ENCODE measurements at places on chromosomes 1 and 21.

GRCh38 chr1:192475329-192475728 is 100.2 kb upstream of the RGS1 start:
- no peak for DNase-seq

DNA sequence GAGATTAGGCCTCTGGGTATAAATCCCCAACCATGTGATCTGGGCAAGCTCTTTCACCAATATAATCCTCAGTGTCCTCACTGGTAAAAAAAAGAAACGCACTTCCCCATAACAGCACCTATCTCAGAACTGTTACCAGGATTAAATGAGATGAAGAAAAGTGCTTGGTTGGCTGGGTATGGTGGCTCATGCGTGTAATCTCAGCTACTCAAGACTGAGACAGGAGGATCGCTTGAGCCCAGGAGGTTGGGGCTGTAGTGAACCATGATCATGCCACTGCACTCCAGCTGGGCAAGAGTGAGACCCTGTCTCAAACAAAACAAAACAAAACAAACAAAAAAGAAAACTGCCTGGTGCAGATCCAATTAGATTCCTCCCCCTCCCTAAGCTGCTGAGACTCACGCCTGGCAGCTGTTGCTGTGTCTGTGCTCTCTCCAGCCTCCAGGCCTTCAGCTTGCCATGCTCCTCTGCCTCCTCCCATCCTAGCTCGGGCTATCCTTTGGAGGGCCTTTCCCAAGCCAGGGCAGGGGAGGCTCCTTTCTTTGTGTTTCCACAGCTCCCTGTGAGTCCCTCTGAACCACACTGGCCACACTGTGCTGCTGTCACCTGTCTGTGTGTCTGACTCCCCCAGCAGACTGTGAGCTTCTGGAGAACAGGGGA is 19.0 kb downstream of the CYB5RL start:
- DNase-seq, result no peak

DNA sequence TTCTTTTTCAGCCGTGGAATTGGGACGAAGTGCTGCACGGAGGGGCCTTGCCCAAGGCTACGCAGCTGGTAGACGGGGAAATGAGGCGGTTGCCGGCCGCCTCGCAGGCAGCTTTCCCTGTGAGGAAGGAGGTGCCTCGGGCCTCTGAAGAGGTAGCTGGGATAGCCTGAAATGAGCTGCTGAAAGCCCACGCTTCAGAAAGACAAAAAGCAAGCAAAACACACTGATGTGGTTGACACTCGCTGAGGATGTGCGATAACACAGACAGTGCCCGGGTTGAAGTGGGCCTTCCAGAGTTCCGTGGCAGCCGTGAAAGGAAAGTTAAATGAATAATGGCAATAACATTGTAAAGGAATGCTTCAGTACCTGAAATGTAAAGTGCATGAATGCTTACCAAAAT is 47.2 kb downstream of the S1PR1 start:
- no peak for DNase-seq

- DNase-seq, result no peak
These were observed 44.4 kb downstream of the PTPN14 start for GRCh38 chr1:214506972-214507431.

GRCh38 chr1:67834246-67834877 is 1.1 kb upstream of the GNG12 start:
- DNase-seq, result no peak

DNA sequence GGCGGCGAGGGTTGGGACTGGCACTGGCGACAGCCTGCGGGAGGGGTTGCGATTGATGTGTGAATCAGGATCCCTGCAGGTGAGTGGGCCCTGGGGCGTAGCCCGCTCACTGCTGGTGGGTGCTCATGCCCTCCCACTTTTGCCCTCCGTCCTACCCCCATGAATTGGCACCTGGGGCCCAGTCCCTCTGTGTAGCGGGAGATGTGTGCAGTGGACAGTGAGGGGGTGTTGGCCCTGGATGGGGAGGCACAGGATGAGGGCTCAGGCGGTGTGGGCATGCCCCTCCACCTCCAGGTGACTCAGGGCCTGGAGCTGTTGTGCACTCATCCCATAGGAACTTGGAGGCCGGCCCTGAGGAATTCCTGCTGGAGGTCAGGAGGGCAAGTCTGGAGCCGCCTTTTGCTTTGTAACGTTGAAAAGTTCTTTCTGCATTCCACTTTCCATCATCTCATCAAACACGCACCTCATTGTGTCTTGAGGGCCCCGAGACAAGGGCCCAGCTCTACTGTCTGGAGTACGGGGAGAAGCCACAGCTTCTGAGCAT is 3.0 kb downstream of the PEAR1 start:
- DNase-seq, result no peak

DNA sequence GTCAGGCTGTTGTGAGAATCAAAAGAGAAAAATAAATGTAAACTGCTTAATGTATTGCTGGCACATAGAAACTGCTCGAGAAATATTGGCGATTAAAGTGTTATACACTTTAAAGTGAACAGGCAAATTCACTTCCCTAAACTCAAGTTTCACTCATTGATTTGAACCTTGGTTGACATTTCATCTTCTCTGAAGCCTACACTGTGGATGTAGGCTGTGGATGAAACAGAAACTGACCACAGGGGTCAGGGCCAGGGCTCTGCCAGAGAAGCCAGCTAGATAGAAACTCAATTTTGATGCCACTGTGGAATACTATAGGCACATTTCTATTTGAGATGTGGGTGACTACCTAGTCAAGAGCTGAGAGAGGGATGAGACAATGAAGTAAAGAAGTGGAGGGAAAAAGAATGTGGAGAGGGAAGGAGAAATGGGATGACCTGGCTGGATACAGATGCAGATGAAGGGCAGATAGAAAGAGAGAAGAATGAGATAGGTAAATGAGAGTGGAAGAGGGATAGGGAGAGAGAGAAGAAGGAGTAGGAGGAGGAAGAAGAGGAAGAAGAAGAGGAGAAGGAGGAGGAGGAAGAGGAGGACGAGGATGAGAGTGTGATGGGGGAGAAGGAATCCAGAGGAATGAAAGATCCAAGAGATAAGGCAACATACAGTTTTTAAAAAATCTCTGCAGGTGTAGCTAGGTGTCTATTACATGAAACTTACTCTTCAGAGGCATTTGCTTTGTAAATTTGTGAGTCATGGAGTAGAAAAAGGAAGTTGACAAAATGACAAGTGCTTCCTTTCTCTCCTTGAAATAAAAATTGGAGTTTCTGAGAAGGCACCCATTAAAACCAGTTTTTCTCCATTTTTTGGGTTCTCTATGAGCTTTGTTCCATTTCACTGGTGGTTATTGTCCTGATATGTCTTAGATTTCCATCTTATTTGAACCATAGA is 17.4 kb upstream of the CD1D start:
- no peak for DNase-seq

- no peak for DNase-seq
These were observed 63.7 kb downstream of the MATN1 start for GRCh38 chr1:30659702-30660101.

DNA sequence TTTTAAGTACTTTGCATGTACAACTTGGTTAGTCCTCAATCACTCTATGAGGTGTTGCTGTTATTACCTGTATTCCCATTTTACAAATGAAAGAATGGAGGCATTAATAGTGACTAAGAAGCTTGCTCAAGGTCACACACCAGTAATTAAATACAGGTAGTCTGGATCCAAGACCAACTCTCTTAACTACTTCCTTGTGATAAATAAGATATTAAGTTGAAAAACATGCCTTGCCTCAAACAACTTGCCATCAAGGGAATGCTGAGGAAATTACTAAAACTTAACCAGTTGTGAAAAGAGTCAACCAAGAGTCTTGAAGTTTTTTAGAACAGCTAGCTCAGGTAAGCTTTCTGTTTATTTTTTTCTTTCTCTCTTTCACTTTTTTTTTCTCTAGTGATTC is 21.0 kb upstream of the LAMC1 start:
- DNase-seq, result no peak

GRCh38 chr1:17475752-17476151 is 36.3 kb upstream of the RCC2 start:
- no peak for DNase-seq

DNA sequence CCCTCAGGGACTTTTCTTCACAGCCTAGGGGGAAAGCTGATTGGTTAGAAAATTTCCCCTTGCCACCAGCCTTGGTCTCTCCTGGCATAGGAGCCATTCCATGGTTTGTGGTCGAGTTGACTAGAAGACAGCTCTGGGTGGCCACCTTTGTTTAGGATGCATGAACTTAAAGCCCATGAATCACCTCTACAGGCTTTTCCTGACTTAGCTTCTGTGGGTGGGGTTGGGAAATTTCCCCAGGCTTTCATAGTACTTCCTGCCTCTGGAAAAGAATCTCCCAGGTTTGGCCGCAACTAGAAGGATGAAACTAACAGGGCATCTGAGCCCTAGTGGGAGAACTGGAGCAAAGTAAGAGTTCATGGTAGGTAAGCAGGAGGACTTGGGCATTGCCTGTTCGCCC is 72.6 kb downstream of the SNRPE start:
- no peak for DNase-seq

DNA sequence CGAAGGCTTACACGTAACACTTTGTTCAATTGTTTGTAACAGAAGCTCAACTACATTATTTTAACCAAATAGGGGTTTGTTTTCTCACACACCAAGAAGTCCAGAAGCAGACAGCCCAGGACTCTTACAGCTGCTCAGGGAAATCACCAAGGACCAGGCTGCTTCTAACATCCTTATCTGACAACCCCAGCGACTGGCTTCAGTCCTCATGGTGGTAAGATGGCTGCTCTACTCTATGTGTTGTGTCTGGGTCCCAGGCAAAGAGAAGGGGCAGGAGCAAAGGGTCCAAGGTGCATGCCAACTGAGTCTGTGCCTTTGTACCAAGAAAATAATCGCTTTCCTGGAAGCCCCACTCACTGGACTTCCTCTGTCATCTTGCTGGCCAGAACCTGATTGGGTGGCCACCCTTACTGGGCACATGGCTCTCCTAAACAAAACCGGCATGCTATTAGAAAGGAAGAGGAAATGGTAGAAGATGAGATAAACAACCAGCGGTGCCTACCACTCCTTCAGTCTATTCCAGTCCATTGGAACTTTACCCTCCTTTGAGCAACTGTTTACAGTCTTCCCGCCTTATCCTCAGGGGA is 34.1 kb upstream of the LRRC8D start:
- no peak for DNase-seq

DNA sequence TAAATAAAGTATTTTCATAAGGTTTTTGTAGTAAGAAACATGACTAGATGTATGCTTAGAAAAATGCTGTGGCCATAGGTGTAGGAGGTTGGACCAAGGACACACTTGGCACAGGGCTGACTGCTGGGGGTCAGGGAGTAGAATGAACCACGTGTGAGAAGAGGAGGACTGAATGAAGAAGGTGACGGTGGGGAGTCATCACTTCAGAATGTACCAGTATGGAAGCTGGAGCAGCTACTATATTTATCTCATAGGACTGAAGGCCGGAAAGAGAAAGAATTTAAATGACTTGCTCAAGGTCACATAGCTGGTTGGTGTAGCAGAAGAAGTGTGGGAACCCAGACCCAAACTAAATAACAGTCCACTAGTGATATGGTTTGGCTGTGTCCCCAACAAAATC is 79.8 kb upstream of the HAO2 start:
- no peak for DNase-seq

DNA sequence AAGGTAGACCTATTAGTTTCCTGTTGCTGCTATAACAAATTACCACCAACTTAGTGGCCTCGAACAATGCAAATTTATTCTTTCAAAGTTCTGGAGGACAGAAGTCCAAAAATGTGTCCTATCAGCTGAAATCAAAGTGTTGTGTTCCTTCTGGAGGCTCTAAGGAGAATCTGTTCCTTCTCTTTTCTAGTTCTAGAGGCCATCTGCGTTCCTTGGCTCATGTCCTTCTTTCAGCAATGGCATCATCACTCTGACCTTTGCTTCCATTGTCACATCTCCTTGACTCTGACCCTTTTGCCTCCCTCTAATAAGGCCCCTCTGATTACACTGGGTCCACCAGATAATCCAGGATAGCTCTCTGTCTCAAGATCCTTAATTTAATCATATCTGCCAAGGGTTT is 1.2 kb upstream of the MR1 start:
- peak; percentile 4 for DNase-seq

DNA sequence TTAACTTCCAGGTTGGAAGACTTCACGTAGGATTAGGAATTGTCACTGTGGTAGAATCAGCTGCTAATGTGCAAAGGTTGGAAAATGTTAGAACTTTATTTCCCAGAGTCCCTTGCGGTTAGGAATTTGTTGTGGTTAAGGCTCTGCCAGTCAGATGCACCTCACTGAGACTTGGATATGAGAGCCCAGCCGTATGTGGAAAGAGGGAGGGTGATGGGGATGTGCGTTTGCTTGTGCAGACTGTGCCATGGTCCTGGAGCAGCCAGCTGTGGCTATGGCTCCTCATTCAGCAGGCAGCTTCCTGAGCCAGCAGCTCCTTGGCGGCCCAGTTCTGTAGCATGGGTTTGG is 12.5 kb downstream of the S100A10 start:
- DNase-seq, result no peak

GRCh38 chr1:58754683-58755467 is 29.0 kb downstream of the JUN start:
- DNase-seq, result no peak
